ENCODE measurements at places on chromosomes 12 and 14. TPM values are rescaled to one million over a fixed set of nuclear protein-coding genes. Genes with fewer than 3 reads are reported as not detected.

Gene C12orf56
- not detected for total RNA-seq

GRCh38 chr12:6957151-6957701, 6.1 kb downstream of the PTPN6 start:
- H3K36me3 ChIP-seq, result no peaks in the 10 kb centered on the region
- peak overlapping the region; percentile 4 for H3K27ac ChIP-seq
- peaks cover 34% of the 10 kb centered on the region for H3K4me1 ChIP-seq
- DNase-seq, result no peak
- H3K4me3 ChIP-seq, result no peak overlapping the region
- no peaks in the 10 kb centered on the region for H3K27me3 ChIP-seq

GRCh38 chr14:102088012-102088792, 1.4 kb upstream of the HSP90AA1 start:
- H3K4me3 ChIP-seq, result peak overlapping the region; percentile 99
- DNase-seq, result peak; percentile 56
- H3K4me1 ChIP-seq, result peaks cover 32% of the 10 kb centered on the region

Gene ABCD2
- not detected for total RNA-seq

Measured in transverse colon (tissue), 4 donors.